ENCODE measurements at places on chromosomes 6 and 20.

DNA sequence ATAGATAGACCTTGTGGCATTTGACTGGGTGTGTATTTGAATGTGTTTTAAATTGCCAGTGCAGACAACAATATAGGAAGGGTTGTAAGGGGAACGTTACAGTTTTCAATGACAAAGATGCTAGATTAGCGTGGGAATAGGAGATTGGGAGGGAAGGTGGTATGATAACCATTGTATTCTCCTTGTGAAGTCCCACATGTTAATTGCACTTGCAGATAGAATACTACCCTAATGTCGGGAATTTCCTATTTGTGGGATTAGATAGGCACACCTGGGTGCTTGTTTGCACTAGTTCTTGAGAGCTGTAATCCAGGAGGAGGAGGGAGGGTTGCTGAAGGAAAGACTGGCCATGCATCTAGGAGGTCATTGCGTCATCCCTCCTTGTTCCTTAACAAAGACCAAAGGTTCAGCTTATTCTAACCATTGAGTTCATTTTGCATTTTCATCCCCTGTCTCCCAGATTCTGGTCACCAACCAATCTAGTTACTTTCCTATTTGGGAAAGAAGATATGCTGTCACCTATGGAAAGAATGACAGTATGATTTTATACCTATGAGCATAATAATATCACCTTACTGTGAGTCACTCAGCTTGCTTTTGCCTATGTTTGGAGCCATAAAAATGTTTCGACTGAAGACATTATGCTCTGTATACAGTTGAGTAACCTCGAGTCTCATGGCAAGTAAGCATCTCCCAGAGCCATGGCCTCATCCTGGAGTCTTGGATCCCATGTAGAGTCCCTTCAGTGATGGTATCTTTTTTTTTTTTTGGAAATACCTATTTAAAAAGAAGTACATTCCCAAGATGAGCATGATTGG is 201.5 kb downstream of the DTNBP1 start:
- no peak for DNase-seq

DNA sequence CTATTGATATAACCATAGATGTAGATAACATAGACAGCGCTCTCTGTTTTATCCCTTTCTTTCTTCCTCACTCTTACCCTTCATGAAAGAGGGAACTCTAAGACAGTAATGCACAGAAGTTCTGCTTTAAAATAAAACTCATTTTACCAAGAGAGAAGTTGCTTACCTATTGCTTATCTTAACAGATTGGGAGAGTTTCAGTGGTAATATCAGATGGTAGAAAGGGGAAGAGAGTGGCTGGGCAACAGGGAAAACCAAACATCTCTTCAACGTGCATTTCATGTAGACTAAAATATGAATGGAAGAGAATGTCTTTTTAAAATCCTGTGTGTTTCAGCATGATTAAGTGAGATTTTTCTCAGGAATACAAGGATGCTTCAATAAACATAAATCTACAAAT is 45.3 kb upstream of the SIRPG start:
- DNase-seq, result no peak

DNA sequence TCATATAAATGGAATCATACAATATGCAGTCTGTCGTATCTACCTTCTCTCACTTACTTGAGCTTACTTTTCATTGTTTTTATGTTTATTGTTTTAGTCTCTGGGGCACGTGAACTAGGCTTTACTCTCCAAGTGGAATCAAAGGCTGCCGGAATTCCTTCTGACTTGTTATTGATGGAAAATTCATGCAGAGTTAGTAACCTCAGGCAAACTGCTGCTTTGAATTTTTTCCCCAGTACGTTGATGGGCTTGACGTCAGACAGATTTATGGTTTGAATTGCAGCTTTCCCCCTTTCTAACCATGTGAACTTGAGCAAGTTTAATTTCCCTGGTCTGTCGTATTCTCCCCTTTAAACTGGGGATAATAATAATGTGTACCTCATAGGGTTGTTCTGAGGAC is 68.6 kb downstream of the ZDHHC14 start:
- DNase-seq, result no peak

GRCh38 chr6:52089758-52090348 is 2.4 kb upstream of the PKHD1 start:
- no peak for DNase-seq

GRCh38 chr6:26240157-26241032 is 124.6 kb upstream of the BTN3A2 start:
- no peak for DNase-seq

- no peak for DNase-seq
Observed at GRCh38 chr20:6618051-6618450, 149.4 kb upstream of the BMP2 start.

- no peak for DNase-seq
Observed at GRCh38 chr20:46359233-46359751, 47.1 kb downstream of the ELMO2 start.

DNA sequence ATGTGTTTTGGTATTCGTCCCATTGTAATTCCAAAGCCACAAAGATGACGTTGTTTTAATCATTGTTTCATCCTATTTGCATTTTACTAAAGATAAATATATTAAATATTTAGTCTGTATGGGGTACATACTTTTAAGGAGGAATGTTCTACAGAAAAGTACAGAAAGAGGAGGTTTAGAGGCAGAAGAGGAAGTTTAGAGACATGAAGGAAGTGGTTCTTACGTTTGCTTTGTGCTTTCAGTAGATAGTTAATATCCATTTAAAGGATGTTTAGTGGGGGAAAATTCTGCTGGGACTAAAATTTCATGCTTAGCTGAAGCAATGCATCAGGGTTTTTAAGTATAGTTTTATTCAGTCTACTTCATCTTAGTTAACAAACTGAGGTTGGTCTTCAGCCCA is 116.6 kb downstream of the CRYBG1 start:
- DNase-seq, result no peak

- DNase-seq, result no peak
Observed at GRCh38 chr20:59939052-59939878, 840 bp downstream of the PPP1R3D start.

- peak; percentile 96 for DNase-seq
Observed at GRCh38 chr20:60573003-60573680, 614.9 kb downstream of the CDH26 start.

- DNase-seq, result no peak
Observed at GRCh38 chr20:1301031-1301529, 27.9 kb downstream of the SDCBP2 start.

DNA sequence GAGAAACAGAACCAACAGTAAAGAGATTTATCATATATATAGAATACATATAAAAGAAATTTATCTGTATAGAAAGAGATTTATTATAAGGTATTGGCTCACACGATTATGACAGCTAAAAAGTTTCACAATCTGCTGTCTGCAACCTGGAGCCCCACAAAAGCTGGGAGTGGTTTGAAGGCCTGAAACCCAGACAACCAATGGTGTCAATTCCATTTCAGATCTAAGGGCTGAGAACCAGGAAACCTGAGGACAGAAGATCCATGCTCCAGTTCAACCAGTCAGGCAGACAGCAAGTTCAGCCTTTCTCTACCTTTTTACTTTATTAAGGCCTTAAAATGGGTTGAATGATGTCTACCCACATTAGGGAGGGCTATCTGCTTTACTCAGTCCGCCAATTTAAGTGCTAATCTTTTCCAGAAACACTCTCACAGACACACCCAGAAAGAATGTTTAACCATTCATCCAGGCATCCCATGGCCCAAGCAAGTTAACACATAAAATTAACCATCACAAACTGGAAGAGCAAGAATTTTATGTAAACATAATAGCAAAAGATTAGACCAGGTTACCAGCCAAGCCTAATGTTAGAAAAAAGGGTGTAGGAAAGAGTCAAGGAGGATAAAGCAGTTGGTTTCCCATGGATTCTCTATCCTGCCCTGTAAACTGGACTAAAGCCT is 170.9 kb downstream of the FUT9 start:
- DNase-seq, result no peak

DNA sequence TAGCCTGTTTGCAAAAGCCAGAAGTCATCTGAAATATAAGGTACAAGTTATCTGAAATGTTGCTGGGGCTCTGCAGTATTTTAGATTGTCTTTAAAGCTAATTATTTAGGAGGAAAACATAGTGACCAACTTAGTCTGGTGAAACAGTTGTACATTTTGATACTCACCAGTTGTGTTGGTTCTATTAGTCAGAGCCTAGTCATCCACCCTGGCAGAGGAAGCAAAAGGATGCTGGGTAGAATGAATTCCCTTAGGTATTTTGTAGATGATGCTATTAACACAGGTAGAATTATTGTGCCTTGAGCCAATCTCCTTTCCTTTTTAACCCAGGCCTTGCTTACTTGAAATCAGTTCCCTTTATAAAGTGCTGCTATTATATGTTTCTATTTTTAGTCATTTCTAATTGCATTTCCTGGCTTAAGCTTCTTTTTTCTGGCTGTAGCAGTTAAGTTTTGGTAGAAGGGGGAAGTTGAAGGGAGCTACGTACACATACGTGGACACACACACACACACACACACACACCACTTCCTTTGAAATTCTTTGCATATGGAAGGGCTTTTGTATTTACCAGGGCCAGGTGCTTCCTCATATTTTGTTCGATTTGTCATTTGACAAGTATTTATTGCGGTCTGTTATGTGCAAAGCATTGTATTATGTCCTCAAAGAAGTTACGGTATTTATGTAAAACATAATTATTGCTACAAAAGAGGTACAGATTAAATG is 82.4 kb downstream of the RTN4IP1 start:
- DNase-seq, result no peak

DNA sequence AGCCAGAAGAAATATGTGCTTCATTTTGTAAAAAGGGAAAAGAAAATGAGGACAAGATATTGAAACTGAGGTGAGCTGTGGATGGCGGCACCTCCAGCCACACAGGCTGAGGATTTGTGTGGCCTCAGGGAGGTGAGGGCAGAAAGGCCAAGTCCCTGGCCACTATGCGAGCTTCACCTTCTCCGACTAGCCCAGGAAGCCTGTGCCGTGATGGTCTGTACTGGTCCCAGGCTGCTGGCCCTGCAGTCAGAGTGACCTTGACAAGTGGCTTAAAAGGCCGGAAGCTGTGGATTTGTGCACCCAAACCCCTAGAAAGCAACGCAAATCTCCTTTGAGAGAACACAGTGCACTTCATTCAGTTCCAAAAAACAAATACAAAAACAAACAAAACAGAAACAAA is 48.1 kb downstream of the WDR27 start:
- no peak for DNase-seq

- DNase-seq, result no peak
Observed at GRCh38 chr6:169937389-169938261, 186.2 kb downstream of the ERMARD start.

- no peak for DNase-seq
Observed at GRCh38 chr6:154996016-154996590, 988 bp downstream of the TIAM2 start.

GRCh38 chr6:157058574-157058973 is 264.7 kb downstream of the TMEM242 start:
- DNase-seq, result no peak
